GM04504 (cell line): ENCODE measurements at places on chromosomes 3 and 15.

DNA sequence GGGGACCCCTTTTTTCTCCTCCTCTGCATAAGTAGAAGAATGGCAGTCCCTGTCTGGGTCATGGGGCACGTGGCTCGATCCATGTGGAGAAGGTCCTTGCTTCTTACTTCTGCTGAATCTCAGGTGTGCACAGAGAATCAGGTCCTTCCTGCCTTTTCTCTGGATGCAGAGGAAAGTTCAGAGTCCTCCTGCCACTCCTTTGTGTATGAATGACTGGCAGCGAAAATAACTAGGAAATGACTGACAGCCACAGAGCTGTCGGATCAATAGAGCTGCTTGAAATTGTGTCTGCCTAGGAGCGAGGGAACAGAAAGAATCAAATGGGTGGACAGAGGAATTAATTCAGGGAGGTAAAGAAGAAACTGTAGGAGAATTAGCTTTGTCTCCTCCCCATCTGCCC lies 49.6 kb upstream of the ROPN1 start:
- no peak for DNase-seq

GRCh38 chr3:194756460-194756779 lies 70.7 kb downstream of the FAM43A start:
- DNase-seq, result no peak

- DNase-seq, result no peak
These were observed 921.4 kb downstream of the MCTP2 start for GRCh38 chr15:95152741-95153140.

GRCh38 chr3:135908225-135908624 lies 57.3 kb upstream of the PPP2R3A start:
- DNase-seq, result no peak

- DNase-seq, result no peak
These were observed 56.5 kb downstream of the HEG1 start for GRCh38 chr3:124999317-124999716.

GRCh38 chr3:16498130-16498890 lies 15.2 kb downstream of the RFTN1 start:
- DNase-seq, result no peak

GRCh38 chr15:63045465-63045840 lies 2.9 kb downstream of the TPM1 start:
- no peak for DNase-seq

- DNase-seq, result no peak
These were observed 15.6 kb downstream of the RCCD1 start for GRCh38 chr15:90970274-90970673.

GRCh38 chr15:56128081-56128480 lies 115.6 kb downstream of the RFX7 start:
- no peak for DNase-seq

GRCh38 chr3:98070840-98071239 lies 16.1 kb upstream of the OR5AC2 start:
- DNase-seq, result no peak

DNA sequence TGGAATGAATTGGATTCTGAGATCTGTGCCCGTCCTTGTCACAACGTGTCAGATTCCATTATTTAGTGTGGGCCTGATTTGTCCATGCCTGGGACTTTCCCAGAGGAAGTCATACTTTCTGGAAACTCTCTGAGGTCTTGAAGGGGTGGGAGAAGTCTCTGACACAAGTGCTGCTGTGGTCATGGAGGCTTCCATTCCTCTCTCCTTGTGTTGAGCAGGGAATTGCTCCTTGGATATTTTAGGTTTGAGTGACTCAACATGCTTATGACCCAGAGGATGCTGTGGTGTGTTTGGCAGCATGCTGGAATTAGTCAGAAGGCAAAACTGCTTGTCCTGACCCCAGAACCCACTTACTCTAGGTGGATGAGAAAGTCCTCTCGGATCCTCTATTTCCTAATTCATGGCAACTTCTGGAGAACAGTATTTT lies 132.1 kb downstream of the LPP start:
- peak; percentile 98 for DNase-seq

DNA sequence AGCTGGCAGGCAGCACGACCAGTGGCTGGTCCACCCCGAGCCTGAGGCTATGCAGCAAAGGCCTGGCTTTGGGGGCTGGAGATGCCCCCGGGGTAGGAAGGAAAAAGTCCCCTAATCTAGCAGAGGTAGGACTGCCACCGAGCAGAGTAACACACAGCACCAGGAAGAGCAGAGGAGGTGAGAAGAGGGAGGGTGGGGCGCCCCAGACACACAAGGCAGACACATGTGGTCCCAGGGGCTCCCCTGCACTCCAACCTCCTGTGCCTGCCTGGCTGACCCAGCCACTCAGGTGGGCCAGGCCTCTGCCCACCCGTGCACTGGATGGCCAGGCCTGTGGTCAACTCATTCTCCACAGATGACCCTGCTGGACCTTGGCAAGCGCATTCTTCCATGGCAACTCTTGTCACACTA lies 112.4 kb downstream of the ADCY5 start:
- no peak for DNase-seq

DNA sequence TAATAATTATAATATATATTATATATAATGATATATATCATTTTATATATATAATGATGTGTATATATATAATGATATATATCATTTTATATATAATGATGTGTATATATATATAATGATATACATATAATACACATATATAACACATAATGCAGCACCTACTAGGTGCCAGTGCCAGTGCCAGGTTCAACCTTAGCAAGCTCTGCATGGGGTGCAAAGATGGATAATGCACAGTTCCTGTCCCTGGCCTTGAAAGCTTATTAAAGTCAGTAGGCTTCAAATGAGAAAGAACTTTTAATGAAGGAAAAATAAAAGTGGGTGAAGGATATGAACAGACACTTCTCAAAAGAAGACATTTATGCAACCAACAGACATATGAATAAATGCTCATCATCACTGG lies 192.7 kb upstream of the SLC2A2 start:
- DNase-seq, result no peak

DNA sequence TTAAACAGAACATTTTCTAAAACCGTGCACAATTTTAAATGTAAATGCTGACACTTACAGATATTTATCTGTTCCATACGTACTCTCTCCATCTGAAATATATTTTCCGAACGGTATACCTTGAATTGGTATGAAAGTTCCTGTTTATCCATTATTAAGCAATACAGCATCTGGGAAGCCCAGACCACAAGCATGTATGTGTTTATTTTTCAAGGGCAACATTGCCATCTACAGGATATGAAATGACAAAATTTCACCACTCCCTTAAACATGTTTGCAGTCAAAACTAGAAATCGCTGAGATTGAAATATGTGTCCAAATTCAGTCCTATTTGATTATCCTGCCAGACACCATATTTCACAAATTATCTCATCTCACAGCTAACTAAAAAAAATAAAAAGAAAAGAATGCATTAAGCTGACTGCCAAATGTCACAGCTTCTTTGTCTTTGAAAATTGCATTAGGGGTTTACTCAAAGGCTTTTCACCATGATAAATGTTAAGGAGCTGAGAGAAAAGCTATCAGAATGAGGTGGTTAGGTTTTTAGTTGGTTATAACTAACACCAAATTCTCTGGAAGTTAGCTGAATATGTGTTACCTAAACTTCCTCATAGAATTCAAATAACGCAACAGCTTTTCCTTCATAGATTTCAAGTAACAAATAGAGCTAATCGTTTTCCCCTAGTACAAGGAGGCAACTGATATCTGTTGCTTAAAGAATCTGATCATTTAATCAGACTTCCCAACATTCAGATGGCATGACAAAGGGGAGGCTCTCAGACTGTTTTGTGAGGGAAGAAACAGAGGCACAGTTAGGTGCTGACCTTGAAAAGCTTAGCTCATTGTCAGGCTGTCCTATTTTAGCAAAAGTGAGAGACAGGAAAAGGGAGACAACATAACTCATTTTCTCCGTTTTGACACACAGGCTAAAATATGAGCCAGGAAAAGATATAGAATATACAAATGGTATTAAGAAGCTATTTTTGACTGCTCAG lies 533.1 kb downstream of the TBL1XR1 start:
- DNase-seq, result peak; percentile 51

DNA sequence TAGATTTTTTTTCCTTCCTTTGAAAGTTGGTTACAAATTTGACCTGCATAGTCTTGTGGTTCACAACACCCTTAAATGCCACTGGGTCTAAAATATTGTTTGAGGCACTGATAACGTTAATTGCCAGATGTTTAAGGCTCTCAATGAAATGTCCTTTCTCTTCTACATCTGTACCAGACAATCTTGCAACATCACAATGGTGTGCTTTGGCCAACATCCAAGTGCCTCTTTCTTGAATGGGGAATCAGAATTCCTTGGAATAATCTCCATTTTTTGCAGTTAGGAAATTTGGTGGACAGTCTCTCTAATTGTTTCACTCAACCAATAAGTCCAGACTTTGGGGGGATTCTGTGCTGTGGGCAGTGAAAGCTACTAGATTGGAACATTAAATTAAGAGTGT lies 26.0 kb upstream of the PEX5L start:
- DNase-seq, result no peak

DNA sequence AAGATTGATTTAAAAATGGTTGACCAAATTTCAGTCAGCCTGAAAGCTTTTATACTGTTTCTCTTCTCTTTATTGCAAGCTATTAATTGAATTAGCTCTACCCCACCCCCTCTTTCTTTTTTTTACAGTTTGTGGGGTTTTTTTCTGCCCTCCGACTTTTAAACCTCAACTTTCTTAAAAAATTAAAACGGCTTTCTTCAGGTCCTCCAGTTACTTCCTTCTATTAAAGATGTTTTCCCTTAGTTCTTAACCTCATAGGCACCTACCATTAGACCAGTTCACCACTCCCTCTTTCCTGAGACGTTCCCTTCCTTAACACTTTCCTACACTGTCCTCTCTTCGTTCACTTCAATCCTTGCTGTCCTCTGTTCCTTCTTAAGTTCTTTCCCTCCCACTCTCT lies 52.4 kb downstream of the ATP8B4 start:
- DNase-seq, result no peak

DNA sequence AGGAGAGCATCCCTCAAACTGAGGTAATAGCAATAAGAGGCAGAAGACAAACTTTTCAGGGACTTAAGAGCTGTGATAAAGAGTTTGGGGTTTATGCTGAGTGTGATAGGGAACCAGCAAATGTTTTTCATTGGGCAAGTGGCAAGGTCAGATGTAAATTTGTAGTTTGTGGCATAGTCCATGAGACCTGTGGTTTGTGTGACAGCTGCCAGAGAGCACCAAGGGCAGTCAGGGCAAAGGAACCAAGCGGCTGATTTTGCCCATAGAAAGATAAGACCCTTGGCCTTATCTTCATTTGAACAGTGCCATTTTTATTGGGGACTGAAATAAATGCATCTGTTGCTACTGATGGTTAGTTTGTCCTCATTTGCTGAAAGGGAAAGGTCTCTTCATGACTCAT lies 220.3 kb downstream of the LRRN1 start:
- DNase-seq, result no peak

- no peak for DNase-seq
These were observed 277.6 kb upstream of the RASGRP1 start for GRCh38 chr15:38842226-38842625.

DNA sequence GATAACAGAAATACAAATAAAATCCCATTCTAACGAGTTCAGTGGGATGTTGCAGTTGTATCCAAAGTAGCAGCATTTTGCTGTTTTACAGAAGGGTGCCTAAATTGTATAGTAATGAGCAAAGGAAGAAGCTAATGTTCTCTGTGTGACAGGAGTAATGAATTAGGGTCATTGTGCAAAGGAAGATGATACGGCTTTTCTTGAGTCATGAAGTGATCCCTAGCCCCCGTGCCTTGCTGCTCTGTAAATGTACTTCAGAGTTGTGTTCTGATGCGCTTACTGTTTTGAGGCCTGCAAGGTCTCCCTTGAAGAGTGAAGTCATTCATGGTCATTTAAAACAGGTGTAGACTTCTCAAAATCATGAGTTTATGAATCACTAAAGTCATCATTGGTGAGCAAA lies 37.9 kb downstream of the ATP1B3 start:
- no peak for DNase-seq

DNA sequence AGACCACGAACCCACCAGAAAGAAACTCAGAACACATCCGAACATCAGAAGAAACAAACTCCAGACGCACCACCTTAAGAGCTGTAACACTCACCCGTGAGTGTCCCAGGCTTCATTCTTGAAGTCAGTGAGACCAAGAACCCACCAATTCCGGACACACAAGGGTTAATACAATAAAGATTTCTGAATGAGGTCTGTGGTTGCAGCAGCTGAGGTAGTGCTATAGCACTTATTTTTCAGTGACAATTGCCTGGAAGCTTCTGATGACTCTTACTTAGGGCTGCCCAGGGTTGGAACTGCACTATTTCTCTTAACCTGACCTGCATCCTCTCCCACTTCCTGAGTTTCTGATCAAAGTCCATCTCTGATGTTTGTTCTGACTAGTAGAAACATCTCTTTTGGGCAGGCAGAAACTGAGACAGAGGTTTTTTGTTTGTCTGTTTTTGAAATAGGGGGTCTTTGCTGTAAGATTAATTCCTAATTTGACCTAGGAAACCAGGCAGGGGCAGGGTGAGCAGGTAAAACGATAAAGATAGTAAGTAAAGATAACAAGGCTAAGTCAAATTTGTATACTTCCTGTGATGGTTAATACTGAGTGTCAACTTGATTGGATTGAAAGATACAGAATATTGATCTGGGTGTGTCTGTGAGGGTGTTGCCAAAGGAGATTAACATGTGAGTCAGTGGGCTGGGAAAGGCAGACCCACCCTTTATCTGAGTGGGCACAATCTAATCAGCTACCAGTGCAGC lies 169.1 kb downstream of the GAP43 start:
- no peak for DNase-seq

DNA sequence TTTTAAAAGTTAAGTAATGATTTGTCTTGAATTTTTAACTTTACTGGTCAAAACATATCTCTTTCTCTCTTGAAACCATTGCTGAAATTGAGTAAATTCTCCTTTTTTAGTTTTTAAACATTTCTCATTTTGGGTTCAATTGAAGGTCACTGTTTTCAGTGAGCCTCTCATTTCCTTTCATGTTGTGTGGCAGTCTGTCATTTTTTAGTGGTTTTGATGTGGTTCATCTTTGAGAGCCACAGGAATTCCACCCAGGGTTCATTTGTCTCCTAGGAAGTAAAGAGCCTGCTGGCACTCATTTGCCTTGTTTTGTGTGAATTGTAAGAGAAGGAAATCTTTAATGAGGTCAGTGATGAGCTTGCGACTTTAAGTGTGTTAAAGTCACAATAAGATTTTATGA lies 10.4 kb downstream of the CLDN11 start:
- DNase-seq, result peak; percentile 47

DNA sequence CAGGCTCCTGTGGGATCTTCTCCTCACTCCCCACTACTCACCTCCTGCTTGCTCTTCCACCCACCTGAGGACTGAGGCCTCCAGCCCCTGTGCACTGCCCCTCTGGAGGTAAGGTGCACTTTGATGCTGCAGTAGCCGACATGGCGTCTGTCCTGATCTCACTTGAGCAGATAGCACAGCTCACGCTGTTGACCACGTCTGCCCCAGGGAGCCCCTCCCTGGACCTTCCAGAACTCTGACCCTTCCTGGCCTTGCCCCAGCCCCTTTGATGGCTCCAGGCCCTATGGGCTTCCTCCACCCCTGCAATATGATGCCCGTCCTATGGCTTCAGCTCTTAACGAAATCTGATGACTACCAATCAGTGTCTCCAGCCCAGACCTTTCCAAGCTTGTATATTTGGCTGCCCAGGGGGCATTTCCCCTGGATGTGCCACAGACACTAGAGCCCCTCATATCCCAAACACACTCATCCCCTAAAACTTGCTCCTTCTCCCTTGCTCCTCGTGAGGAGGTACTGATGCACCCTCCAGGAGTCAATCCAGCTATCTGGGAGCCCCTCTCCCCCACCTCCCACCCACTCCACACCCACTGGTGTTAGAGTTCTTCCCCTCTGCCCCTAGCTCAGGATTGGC lies 27.1 kb downstream of the KY start:
- no peak for DNase-seq
